NCI-H2081 (cell line): ENCODE measurements at places on chromosomes 4 and X.

- DNase-seq = no peak
Observed at GRCh38 chrX:149499766-149500165, 5.3 kb downstream of the IDS start.

DNA sequence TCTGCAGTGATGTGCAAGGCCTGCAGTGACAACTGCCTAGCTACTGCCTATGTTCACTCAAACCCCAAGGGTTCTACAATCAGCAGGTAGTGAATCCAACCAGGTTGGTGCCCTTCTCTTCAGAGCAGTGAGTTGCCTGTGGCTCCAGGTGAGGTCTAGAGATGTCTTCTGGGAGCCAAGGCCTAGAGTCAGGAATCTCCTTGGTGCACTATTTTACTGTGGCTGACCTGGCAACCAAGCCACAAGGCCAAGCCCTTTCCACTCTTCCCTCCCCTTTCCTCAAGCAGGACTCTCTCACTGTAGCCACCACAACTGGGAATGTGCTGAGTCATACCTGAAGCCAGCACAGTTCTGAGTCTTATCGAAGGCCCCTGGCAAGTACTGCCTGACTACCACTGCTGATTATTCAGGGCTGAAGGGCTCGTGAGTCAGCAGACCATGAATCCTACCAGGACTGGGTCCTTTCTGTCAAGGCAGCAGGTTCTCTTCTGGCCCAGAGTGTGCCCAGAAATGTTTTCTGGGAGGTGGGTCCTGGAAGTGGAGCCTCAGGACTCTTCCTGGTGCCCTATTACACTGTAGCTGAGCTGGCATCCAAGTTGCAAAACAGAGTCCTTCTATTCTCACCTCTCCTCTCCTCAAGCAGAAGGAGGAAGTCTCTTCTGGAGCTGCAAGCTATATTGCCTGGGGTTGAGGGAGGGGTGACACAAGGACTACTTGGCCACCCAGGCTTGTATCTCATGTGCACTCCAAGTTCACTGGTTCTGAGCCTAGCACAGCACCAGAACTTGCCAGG lies 111.6 kb downstream of the BTC start:
- no peak for DNase-seq

- no peak for DNase-seq
Observed at GRCh38 chrX:110563282-110563681, 204.6 kb downstream of the RTL9 start.

GRCh38 chr4:112978691-112979472 lies 70.6 kb upstream of the ANK2 start:
- DNase-seq = no peak

DNA sequence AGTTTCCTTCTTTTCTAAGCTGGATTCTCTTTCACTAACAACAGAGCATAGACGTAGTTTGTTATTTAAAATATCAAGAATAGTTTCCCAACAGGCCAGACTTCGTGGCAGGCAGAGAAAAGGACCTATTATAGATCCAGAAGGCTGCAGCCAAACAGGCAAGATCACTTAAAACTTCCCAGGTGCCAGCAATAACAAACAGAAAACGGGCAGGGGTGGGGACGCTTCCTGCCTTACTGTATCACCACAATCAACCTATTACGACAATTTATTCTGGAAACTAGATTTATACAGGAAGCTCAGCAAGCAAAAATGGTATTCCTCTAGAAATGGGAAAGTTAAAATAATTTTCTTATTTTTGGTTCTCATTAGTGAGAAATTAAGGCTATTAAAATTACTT lies 22.1 kb downstream of the RWDD4 start:
- no peak for DNase-seq

DNA sequence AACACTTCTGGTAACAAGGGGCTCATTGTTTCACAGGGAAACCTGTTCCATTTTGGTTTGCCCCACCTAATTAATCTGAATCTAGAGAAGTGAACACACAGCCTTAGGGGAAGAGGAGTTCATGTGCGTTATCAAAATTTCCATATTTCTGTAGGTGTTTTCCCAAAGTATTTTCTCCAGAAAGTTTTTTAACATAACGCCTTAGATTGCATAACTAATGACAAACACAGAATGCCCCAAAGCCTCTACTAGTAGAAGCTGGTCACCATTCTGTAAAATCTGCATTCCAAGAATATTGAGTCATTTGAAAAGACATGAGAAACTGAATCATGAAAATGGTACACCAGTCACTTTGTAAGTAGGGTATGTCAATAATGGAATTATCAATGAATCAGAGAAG lies 41.1 kb downstream of the IL13RA2 start:
- no peak for DNase-seq

GRCh38 chr4:189255636-189256035 lies 685.0 kb upstream of the FRG1 start:
- no peak for DNase-seq

GRCh38 chr4:130147641-130148040 lies 1051.7 kb downstream of the C4orf33 start:
- DNase-seq = no peak

DNA sequence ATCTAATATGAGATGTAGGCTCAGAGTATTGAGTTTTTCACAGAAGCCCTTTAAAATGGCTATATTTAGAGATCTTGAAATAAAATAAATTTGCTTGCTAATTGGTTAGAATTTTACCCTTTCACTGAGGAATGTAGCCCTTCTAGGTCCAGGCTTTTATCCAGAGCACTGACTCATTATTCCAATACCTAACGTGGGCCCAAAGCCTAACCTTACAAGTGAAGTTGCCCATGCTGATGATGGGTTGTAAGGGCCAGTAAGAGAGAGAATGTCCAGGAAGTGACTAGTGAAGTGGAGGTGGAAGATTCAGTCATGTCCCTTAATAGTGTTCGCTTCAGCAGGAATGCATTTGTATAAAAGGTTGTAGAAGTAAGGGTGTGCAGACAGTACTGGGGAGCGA lies 155.9 kb downstream of the STIM2 start:
- no peak for DNase-seq

- DNase-seq = peak; percentile 2
Observed at GRCh38 chrX:129600981-129601424, 53.8 kb downstream of the APLN start.

DNA sequence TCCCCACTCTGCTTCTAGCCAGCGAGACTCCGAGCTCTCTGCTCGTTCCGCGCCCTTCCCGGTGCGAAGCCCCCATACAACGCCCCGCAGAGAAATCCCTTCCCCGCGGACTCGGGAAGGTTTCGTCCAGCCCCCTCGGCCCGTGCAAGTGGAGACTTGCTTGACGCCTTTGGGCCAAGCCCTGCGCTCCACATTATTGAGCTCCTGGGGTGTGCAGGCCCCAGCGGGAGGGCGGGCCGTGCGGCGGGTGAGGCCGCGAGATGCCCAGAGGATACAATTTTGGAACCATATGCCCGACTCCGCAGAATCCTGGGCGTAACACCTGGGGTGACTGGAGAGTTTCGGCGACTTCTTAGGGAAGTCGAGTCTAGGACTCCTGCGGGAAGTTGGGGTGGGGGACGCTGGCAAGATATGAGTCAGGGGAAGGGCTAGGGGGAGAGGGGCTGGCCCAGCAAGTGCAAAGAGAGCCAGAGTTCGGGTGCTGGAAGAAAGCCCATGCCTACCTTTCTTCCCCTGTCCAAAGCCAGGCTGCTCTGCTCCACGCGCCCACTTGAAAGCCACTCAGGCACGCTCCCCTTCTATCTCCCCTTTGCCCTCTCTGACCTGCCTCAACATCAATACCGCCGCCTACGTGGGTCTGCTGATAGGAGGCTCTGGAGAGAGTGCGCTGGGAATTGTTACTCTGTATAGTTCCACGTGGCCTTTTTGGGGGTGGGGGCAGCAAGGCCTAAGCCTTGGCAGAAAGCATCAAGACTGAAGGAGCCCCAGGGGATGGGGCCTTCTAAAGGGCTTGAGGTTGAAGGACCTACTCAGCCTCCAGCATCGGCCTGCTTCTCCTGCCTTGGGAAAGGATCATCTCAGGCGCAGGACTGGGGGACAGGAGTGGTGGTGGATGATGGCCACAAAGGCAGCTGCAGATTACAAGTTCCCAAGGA lies 1.2 kb upstream of the ELF4 start:
- DNase-seq = no peak

DNA sequence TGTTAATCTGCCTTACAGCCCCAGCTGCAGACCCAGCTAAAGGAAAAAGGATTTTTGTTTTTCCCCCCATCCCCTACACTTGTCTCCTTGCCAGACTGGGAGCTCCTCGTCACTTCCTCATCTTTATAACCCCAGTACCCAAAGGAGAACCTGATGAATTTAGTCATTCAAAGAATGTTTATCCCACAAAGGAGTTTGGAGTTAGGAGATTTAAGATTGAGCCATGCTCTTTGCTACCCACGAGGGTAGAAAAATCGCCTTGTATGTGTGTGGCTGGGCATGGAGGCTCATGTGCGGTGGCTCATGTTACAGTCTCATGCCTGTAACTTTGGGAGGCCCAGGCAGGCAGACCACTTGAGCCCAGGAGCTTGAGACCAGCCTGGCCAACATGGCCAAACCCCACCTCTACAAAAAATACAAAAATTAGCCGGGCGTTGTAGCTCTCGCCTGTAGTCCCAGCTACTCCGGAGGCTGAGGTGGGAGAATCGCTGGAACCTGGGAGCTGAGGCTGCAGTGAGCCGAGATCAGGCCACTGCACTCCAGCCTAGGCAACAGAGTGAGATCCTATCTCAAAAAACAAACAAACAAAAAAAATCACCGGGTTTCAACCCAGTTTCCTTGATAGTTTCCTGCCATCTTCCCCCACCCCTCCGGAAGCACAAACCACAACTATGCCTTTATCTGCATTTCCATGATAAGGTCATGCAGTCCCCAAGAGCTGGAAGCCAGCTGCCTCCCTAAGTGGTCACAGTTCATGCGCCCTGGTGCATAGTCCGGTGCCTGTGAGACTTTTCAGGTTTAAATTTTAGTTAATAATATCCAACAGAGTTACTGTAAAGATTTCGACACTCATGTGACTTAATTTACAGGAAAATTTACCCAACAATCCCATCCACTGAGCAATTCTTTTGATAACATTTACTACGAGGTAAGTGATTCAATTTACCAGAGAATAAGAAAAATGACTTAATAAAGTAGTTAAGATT lies 1.5 kb downstream of the CFAP97 start:
- DNase-seq = no peak

DNA sequence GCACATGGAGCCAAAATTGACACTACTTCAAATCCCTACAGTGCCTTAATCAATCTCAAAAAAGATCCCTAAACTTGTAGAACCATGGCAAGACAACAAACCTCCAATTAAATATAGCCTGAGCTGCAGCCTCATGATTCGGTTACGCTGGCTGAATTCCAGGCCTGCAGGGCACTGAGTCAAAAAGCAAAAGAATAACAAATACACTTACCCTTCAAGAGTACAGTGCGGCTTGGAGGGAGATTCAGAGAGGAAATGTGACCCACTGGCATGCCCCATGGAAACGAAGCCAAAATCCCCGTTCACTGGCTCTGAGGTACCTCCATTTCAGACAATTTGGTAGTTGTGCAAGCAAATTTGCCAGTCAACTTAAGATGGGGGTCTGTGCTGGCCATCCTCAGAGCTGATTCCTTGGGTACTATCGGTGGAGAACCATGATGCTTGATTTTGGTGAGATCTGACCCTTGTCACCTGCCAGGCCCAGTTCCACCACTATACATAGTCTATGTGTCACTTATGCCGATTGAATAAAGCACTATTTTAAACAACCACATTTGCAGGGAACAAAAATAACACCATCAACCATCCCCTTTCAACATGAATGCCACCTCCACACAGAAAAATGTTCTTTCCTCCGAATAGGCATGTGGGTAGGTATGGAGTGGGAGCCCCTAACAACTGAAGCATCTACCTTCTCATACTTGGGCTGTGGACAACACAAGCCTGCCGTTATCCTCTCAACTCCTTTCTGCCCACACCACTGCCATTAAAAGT lies 2.1 kb downstream of the C4orf54 start:
- peak; percentile 48 for DNase-seq

DNA sequence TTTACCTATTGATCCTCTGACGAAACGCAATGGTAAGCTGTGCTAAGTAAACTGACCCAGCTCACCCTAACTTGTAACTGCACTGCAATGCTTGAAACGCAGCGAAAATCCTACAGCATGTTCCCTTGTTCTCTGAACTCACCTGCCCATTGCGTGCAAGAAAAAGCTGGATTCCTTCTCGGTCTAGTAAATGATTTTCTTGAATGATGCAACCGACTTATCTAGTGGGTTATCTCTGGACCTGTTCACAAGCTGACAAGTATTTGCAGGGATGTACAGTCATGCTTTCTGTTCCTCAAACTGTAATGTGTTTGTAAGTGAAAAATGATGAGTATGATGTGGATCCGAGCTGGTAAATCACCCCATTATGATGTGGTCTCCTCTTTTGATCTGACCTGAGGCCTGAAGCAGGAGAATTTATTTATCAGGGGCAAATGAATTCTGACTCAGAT lies 140.1 kb downstream of the BTC start:
- no peak for DNase-seq

- DNase-seq = no peak
Observed at GRCh38 chrX:46991664-46992063, 79.4 kb downstream of the JADE3 start.

DNA sequence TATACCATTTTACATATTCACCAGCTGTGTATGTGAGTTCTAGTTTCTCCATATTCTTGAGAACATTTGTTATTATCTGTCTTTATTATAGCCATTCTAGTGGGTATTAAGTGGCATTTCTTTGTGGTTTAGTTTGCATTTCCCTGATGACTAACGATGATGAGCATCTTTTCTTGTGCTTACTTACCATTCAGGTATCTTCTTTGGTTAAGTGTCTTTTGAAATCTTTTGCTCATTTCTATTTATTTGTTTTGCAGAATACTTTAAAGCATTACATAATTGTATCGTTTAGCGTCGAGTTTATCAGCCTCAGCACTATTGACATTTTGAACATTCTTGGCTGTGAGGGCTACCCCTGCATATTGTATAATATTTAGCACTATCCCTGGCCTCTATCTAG lies 85.4 kb downstream of the FRMPD4 start:
- no peak for DNase-seq

- DNase-seq = no peak
Observed at GRCh38 chrX:72169008-72169728, 12.4 kb upstream of the PIN4 start.

DNA sequence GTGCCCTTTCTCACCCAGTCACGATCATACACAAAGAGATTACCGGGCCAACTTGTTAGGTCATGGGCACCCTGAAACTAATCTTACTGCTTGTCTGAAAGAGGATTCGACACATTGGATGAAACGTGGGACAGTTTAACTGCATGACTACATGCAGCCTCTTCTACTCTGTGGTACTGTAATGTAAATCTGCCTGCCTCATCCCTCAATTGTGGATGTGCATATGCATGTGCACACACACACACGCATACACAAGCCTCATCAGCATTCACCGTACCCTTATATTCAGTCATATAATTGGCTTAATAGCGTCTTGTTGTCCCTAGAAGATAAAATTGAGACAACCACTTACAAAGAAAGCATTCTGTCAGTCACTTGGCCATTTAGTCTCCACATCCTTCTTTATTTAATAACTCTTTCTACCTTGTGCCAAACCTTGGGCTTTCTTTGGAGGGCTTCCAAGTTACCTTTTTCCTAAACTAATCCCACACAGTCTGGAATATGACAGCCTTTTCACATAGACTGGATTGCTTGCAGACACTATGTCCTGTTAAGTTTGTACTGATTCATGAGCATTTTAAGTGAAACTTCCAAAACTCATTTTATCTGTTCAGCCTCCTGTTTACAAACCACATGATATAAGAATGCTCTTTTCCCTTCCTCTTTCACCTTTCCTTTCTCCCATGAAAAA lies 132.9 kb downstream of the AFF2 start:
- no peak for DNase-seq
